ENCODE measurements at places on chromosomes 11 and 22. TPM values are rescaled to one million over a fixed set of nuclear protein-coding genes. Genes with fewer than 3 reads are reported as not detected.

CHST1 gene
- 0.07 TPM for total RNA-seq

PANX2 gene
- 0.46 TPM for total RNA-seq

NLRP14 gene
- total RNA-seq = 0.07 TPM

CLCF1 gene
- total RNA-seq = 8.5 TPM

C11orf86 gene
- total RNA-seq = not detected

APOA1 gene
- total RNA-seq = not detected

RAB39A gene
- not detected for total RNA-seq

FXYD2 gene
- total RNA-seq = not detected

TEX54 gene
- not detected for total RNA-seq

PRG3 gene
- total RNA-seq = not detected

EHF gene
- total RNA-seq = 160 TPM
